ENCODE measurements at places on chromosomes 13 and 19.

- DNase-seq = peak; percentile 75
Measured at GRCh38 chr19:46859637-46860124, 1.1 kb upstream of the ARHGAP35 start.

GRCh38 chr13:73607489-73608156, 526.6 kb downstream of the KLF12 start:
- no peak for DNase-seq

GRCh38 chr13:80668452-80668851, 327.5 kb upstream of the SPRY2 start:
- no peak for DNase-seq

DNA sequence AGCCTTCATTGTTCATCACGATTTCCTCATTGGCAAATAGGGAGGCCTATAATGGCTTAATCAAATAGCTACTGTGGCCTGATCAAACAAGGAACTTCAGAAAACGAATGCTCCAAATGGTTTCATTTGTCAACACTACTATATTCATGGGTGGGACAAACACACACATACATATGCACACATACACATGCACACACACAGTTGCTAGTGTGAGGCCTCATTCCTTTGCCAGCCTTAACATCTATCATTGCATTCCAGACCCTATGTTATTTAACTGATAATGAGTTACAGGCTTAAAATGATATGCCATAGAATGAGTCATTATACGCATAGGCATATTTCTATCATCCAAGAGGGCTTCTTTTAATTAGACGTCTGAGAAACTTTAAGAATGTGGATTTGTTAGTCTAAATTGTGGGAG, 140.2 kb downstream of the KLF5 start:
- no peak for DNase-seq

DNA sequence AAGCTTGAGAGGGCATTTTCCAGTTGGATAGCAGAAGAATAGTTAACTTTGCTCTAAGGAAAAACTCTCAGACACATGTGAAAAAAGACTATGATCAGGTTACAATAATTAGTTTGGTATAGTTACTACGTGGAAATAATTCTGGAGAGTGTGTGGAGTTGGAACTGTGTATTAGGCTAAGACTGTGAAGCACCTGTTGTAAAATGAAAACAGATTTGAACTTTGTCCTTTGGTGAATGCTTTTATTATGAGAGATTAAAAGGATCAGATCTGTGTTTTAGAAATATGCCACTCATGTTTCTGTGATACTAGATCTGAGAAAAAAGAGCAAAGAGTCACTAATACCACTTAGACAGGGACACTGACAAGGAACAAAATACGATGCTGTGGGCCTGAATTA, 807.5 kb upstream of the ATXN8OS start:
- DNase-seq = no peak

DNA sequence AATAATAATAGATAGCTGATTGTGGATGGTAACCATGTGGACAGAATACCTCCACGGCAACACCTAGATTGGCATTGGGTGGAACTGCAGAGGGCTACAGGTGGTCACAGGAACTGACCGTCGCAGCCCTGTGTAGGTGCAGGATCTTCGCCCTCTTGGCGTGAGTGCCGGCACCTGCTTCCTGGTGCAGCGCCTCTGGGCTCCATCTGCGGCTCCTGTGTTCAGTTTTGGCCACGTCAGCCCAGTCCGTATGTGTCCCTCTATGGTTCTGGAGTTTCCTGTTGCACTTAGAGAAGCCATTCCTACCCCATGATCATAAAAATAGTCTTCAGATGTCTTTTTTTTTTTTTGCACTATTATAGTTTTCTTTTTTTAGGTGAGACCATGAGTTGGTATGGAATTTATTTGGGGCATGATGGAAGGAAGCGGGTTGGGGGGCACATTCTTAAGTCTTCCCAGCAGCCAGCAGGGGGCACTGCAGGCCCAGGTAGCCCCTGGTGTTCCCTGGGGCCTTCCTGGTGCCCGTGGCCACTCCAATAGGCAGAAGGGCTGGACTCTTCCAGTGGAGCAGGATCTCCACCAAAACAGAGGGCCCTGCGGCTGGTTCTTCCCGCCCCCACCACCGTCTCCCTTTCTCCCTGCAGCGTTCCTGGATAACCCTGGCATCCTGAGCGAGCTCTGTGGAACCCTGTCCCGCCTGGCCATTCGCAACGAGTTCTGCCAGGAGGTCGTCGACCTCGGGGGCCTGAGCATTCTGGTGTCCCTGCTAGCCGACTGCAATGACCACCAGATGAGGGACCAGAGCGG, 10.1 kb upstream of the SLC25A42 start:
- peak; percentile 76 for DNase-seq

DNA sequence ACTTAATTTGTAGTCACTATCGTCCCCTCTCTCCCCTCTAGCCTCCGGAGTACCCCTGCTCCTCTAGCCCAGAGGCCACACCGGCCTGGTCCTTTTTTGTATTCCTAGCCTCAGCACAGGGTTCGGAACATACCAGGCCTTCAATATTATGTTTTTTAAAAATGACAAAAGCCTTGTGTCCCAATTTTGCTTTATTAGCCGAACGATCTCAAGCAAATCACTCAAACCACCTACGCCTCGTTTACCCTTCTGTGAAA, 463 bp upstream of the POMP start:
- DNase-seq = no peak

GRCh38 chr19:11856596-11857250, 8.2 kb downstream of the ZNF439 start:
- no peak for DNase-seq

- no peak for DNase-seq
Measured at GRCh38 chr13:99740251-99740979, 231.2 kb downstream of the ZIC5 start.

- no peak for DNase-seq
Measured at GRCh38 chr13:62432295-62432694, 1016.6 kb upstream of the PCDH20 start.

GRCh38 chr19:33290082-33290815, 12.1 kb downstream of the CEBPA start:
- no peak for DNase-seq

- no peak for DNase-seq
Measured at GRCh38 chr19:45933759-45934158, 19.2 kb upstream of the NANOS2 start.

GRCh38 chr13:48401480-48401879, 11.4 kb downstream of the LPAR6 start:
- no peak for DNase-seq

DNA sequence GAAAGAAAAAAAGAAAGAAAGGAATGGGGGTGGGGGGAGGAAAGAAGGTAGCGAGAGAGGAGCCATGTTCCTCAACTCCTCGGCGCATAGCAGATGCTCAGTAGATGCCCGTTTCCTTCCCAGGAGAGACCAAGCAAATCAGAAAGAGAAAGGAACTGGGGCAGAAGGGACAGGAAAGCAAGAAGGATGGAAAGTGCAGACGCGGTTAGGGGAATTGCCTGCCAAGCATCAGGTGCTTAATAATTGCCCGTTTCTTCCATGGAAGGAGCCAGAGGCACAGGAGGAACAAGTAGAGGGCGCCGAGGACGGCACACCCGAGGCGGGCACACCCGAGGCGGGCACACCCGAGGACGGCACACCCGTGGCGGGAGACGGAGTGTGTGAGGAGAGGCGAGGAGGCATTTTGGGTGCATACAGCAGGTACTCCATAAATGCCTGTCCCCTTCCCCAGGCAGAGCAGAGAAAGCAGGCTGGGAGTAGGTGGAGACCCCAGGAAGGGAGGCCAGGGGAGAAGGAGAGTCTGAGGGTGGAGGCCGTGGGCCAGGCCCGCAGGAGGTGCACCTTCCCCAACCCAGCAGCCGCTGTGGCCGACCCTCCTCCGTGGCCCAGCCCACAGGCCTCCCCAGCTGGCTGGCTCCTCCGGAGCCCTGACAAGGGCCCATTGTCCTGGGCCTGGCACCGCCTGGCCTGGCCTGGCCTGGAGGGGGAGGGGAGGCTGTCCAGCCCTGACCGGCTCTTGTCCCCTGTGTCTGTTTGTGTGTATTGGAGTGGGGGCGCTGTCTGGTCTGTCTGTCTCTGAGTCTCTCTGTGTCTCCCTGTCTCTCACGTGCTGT, 14.6 kb downstream of the JOSD2 start:
- peak; percentile 74 for DNase-seq

DNA sequence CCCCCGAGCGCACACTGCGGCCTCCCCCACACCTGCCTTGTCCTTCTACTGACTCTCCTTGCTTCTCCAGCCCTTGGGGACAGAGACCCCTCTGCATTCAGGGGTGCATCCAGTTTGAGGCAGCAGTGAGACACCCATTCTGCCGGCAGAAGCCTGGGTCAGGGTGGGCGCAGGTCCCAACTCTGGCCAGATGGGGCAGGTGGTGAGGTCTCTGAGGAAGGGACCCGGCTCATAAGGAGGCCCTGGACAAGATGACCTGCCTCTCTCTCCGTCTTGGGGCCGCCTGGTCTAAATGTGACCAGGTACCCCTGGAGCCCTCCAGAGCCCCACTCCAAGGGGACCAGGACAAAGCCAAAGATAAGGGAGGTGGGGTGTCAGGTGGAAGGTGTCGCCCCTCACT, 6.1 kb downstream of the CHERP start:
- DNase-seq = no peak

- no peak for DNase-seq
Measured at GRCh38 chr13:107590556-107590955, 624.8 kb downstream of the LIG4 start.
